ENCODE measurements at places on chromosomes 3 and 15.

DNA sequence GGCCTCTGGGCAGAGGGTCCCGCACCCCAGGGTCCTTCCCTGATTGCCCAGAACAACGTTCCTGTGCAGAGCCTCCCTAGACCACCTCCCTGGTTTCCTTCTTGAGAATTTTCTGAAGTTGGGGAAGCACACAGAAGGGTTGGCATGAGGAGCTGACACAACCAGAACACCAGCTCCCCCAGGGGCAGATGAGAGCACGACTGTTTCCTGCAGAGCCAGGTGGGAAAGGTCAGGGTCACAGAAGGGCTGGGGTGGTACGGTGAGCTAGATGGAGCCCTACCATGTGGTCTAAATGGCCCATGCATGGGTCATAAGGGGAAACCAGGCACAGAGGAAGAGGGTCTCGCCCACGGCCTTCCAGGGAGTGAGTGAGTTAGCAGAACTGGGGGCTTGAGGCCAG lies 10.4 kb downstream of the PPCDC start:
- no peak for DNase-seq

DNA sequence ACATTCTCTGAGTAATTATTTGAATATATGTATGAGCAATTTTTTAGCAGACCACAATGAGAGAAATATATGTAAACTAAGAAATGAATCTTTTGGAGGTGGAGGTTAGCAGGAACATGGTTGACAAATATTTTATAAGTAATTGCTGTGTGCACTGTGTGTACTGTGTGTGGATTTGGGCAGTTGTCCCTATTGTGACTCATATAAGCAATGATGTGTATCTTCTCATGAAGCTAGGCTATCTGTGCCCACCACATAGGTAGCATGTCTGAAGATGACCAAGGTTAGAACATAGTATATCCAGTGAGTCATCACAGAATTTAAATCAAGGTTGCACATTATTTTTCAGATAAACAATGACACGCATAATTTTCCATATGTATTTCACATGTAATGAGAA lies 713.9 kb upstream of the GBE1 start:
- no peak for DNase-seq

DNA sequence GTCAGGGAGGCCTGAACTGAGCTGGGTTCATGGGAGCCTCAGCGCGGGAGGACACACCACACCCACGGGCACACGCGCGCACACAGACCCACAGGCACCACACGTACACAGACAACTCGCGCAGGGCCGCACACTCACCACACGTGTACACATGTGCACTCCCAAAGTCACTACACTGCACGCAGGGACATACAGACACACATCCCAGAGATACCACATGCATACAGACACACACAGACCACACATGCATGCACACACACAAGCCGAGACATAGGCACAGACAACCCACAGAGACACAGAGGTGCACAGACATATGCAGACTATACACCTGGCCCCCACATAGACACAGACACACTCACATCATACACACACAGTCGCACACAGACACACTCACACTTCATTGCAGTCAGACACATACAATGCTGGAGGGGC lies 1.1 kb upstream of the MGLL start:
- no peak for DNase-seq

GRCh38 chr15:66228807-66229735 lies 24.5 kb downstream of the MEGF11 start:
- DNase-seq, result no peak

DNA sequence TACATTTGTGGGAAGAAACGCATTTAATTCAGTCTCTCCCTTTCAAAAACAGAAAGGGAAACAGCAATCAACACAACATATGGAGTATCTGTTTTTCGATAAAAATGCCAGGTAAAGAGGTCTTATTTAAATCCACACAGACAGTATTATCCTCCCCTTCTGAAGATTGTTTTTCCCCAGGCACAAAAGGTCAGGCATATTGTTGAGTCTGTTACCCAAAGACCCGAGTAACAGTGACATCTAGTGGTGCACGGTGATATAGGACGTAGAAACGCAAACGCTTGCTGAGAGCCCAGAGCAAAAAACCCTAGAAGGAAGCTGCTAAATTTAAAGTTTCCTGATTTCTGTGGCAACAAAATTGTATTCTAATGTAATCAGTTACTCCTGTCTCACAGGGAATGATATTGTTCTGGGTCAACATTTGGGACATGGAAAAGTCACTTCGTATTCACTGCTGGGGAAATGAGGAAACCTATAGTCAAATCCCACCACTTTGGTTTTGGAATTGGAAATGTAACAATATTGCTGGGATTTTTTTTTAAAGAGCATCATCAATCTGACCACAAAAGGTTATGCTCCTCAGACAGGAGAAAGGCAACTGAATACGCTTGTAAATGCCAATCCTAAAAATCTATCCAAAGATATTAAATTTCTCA lies 312.7 kb upstream of the CCDC54 start:
- peak; percentile 64 for DNase-seq

DNA sequence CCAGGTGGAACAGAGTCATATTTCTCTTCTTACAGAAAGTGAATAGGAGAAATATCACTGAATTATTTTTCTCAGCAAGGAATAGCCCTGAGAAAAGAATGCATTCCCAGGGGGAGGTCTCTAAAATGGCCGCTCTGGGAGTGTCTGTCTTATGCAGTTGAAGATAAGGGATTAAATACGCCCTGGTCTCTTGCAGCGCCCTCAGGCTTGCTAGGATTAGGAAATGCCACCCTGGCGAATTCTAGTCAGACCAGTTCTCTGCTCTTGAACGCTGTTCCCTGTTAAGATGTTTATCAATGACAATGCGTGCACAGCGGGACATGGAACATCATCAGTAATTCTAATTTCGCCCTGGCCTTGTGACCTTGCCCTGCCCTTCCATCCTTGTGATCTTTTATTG lies 949.0 kb upstream of the SEMA6D start:
- no peak for DNase-seq

DNA sequence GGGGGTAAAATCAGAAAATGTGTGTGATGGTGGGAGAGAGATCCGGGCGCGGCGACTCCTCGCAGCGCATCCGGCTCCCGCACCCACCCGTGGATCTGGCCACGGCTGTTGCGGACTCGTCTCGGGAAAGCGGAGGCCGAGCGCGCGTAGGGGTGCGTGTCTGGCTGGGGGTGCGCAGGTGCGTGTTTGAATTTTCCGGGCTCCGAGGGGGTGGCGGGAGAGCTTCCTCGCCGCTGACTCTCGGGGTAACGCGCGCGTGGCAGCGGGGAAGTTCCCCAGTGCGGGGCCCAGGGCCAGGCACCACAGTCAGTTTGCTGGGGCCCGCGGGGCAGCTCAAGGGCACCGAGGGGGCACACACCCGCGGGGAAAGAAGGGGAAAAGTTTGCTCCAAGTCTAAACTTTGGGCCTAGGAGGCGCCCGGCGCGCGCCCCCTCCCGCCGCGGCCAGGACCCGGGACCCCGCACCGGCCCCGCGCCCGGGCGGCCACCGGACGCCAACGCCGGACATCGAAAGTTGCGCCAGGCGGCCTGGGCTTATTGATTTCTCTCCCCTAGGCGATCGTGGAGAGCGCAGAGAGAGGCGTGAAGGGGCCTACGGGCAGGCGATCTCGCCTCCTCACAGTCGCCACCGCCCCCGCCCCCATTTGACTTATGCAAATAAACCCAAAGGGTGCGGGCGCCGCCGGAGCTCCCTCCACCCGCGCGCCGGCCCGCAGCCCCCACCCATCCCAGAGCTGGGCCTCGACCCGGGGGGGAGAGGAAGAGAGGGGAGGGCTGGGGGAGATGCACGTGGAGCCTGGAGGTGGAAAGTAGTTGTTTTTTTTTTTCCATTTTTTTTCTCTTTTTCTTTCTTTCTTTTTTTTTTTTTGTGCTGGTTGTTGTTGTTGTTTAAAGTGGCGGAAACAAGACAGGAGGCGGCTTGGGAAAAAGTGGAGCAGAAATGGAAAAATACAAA lies 639 bp downstream of the FOXP1 start:
- DNase-seq, result peak; percentile 87

GRCh38 chr3:186425788-186426730 lies 64.0 kb upstream of the DGKG start:
- DNase-seq, result no peak

- peak; percentile 56 for DNase-seq
These were observed 190.5 kb upstream of the CMC1 start for GRCh38 chr3:28050885-28051284.

DNA sequence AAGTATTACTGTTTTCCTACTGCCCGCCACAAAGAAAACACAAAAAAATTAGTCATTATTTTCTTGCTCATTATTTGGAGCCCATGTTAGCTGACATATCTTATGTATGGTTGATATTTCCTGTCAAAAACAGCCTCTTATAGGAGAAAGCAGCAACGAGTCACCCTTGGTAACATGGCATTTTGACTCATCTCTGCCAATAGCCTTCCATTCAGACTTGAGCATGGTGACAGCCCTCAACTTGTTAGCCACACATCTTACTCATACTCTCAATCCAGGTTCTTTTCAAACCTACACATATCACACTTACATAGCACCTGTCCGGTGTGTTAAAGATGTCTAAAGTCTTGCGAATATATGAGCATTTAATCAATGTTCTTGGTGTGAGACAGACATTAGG lies 109.4 kb upstream of the SAMMSON start:
- no peak for DNase-seq

- no peak for DNase-seq
These were observed 29.9 kb upstream of the GRIP2 start for GRCh38 chr3:14570089-14570488.

GRCh38 chr3:49707113-49707480 lies 12.4 kb downstream of the AMIGO3 start:
- DNase-seq, result no peak

- DNase-seq, result no peak
These were observed 61.7 kb downstream of the AGTR1 start for GRCh38 chr3:148759430-148759829.

GRCh38 chr3:116314476-116314875 lies 130.8 kb downstream of the LSAMP start:
- DNase-seq, result no peak

GRCh38 chr3:16950282-16950681 lies 65.5 kb downstream of the PLCL2 start:
- no peak for DNase-seq

DNA sequence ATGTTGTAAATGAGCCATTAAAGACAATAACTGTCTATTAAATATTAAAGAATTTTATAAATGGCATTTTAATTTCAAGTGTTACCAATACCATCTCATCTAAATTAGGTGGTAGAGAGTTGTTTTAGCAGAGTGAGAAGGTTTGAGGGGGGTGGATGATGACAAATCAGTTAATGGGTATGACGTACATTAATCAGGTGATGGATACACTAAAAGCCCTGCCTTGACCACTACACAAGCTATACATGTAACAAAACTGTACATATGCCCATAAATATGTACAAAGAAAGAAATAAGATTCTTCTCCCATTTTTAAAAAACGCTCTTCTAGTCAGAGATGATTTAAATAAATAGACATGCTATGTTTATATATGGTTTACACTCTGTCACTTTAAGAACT lies 40.0 kb downstream of the TAFA4 start:
- DNase-seq, result no peak

GRCh38 chr3:4139462-4140140 lies 163.6 kb upstream of the SETMAR start:
- DNase-seq, result peak; percentile 22

GRCh38 chr3:171586274-171586673 lies 126.1 kb upstream of the TNIK start:
- no peak for DNase-seq

DNA sequence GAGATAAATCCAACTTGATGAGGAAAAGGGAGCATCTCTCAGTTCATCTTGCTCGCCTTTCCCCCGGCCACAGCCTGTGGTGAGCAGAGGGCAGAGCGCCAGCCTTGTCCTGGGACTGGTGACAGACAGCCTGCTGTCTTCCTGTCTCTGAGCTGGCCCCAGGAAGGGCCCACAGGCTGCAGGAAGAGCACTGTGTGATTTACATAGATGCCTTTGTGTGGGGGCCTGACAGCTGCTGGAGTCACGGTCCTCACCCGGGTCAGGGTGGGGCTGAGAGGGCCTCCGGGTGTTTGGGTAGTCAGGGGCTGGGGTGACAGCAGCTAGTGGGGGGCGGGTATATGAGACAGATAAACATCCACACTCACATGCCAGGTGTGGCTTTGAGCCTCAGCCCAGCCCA lies 29.3 kb downstream of the PLA2G4D start:
- peak; percentile 18 for DNase-seq

DNA sequence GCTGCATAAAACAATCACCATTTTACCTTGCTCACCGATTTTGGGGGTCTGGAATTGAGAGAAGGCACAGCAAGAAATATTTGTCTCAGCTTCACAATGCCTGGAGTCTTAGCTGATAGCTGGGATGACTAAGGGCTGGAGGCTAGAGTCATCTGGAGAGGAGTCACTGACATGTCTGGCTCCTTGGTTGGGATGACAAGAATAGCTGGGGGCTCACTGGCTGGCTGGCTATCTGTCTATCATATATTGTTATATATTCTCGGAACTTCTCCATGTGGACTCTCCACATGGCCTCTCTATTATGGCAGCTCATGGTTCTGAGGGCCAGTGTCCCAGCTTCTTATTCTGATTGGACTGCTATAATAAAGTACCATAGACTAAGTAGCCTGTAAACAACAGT lies 20.0 kb upstream of the TRIM71 start:
- no peak for DNase-seq

- no peak for DNase-seq
These were observed 324.0 kb upstream of the SLCO3A1 start for GRCh38 chr15:91529534-91529933.

- no peak for DNase-seq
These were observed 8.2 kb downstream of the TXNRD3 start for GRCh38 chr3:126646674-126647073.

DNA sequence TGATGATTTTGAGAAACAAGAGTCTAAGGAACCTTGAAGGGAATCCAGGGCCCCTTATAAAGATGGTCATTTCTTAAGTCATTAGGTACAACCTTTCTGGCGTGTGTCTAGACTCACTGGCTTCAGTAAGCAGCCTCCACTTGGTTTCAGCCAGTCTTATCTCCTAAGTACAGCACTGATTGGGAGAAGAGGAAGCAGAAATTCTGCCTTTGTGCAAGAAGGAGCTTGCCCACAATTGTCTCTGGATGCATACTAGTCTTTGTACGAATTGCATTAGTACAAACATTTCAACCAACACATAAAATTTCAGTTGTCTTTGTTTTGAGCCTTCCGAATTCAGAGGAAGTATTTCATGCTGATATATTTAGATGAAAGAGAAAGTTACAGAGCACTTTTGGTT lies 139.4 kb downstream of the SLCO3A1 start:
- DNase-seq, result no peak

GRCh38 chr15:91099616-91099994 lies 452 bp upstream of the SV2B start:
- DNase-seq, result no peak

DNA sequence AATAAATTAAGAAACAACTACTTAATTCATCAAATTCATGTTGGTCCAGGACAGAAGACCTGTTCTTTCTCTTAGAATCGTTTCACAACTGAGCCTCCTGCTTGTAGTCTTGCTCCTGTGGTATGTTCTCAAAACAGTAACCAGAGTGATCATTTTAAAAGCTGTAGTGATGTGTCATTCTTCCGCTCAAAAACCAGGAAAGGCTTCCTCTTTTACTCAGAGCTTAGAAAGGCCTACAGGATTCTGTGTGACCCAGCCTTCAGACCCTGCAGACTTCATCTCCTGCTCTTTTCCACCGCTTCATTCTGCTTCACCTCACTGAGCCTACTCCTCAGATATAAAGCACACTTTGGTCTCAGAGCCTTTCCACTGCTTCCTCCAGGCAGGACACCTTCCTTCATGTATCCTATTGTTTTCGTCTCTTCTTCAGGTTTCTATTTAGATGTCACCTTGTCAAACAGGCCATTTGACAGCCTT lies 22.7 kb downstream of the ST6GAL1 start:
- DNase-seq, result no peak

Measured in colonic mucosa (tissue), 4 donors.